CD4-positive, alpha-beta memory T cell (primary cell): ENCODE measurements at places on chromosomes 2 and 18.

DNA sequence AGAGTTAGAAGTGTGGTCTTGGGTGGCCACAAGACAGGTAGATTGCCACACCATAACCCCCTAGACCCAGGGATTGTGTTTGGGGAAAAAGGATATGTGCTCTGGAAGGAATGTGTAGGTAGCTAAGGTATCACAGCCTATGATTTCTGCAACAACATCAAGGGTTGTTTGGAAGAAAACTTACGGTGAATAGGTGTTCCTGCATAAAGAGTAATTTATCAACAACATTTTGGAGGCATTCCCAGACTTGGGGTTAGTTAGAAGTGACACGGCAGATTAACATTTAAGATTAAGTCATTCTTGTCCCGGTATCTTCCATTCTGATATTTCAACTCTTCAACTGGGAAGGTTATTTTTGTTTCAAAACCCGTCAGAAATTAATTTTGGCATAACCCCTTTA lies 65.5 kb downstream of the SPP2 start:
- DNase-seq = no peak

DNA sequence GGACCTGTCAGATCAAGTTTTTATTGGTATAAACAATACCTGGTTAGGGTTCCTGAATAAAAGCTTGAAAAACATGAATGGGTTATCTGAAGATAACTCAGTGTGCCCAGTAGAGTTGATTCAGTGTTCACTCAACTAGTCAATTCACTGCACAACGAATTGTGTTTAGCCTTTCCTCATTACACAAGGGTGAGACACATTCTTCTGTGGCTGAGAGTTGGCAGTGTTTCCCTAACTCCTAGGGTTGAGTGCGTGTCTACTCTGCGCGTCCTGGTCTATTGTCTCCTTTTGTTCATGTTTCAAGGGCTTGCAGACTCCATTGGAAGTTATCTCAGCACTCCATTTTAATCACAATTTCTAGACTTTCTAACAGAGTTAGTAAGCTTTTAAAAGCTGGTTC lies 32.8 kb upstream of the TMEM178A start:
- DNase-seq = no peak

DNA sequence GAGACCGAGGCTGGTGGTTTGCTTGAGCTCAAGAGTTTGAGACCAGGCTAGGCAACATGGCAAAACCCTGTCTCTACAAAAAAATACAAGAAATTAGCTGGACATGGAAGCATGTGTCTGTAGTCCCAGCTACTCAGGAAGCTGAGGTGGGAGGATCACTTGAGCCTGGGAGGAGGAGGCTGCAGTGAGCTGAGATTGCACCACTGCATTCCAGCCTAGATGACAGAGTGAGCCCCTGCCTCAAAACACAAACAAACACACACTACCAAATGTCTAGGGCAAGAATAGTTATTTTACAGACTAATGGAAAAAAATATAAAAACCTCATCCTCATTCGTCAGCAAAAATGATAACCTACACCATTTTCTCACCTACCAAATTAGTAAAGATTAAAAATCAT lies 15.3 kb downstream of the BUB1 start:
- no peak for DNase-seq

DNA sequence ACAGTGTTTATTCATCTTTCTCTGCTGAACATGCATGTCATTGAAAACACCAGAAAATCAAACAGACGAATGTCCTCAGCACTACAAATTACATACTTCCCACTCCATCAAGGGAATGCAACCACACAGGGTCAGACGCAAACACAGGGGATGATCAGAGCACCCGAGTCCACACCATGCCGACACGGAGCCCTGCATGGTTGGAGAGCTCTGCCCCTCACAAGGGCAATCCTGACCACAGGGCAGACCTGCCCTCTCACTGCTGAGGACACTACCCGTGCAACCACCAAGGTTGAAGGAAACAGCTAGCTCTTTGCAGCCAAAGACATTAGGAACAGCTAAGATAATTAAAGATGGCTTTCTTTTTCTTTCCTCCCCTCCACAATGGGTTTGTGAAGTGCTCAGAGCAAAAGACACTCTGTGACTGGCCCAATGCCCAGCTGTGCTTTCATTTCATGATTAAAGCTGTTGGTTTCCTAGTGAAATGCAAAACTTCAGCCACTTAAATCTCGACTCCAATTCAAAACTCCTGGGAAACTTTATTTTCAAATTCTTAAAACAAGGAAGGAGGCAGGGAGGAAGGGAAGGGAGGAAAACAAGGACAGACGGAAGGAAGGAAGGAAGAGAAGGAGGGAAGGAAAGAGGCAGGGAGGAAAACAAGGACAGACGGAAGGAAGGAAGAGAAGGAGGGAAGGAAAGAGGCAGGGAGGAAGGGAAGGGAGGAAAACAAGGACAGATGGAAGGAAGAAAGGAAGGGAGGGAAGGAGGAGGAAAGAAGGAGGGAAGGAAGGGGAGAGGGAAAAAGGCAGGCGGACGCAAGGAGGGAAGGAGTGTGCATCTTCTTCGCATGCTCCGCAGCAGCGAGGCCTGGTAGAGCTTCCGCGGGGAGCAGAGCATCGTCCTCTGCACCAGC lies 65.8 kb downstream of the NDUFA10 start:
- no peak for DNase-seq

DNA sequence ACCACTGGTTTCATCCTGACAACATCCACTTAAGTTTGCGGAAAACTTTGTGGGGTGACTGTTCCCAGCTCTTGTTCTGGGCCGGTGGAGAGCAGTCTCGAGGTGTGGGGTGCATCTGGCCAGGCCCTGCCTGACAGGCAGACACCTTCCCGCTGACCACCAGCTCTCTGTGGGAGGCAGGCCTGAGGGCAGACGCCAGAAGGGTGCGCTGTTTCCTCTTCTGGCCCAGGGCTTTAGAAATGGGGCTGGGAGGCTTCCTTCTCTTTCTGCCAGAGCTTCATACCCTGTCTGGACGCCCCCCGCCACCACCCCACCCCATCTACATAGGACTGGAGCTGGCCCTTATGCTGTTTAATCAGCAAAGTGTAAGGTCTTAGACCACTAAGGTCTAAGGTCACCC lies 263.8 kb downstream of the LOXHD1 start:
- DNase-seq = no peak

DNA sequence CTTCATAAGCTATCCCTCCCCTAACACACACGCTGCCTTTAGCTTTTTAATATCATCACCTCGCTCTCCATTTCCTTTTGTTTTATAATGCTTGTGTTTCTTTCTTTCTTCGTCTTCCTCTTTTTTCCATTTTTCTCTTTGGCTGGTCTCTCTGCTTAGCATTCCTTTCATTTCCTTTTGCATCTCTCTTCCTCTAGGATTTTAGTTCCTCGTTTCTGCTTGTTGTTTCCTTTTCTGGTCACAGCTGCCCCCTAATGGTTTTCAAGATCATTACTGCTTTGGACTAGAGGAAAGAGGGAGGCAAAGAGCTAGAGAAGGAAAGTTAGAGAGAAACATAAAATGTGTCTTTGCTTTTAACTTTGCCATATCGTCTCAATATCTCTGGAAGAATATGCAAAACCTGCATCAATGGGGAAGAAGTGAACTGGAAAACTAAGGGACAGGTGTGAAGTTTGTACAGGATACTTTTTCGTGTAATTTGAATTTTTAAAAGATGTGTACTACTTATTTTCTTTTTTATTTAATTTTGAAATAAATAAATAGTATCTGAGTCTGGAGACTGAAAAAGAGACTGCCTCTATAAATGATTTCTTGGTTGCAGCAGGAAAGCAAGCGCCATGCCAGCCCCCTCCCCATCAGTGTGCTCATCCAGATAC lies 6.3 kb upstream of the NRP2 start:
- no peak for DNase-seq

DNA sequence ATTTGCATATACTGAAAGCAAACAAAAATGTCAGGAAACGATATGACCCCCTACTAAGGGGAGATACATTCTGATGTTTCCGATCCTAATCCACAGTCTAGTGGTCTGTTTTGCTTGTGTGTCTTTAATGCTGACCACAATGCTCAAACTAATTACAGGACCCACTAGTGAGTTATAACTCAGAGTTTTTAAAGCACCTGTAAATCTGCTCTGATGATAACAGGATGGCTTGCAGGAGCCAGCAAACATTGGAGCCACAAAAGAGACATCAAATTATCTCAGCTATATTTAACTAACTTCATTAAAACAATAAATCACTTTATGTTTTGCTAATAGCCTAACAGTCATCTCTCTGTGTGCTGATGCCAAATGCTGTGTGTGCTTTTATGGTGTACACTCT lies 300.3 kb downstream of the NBAS start:
- no peak for DNase-seq

DNA sequence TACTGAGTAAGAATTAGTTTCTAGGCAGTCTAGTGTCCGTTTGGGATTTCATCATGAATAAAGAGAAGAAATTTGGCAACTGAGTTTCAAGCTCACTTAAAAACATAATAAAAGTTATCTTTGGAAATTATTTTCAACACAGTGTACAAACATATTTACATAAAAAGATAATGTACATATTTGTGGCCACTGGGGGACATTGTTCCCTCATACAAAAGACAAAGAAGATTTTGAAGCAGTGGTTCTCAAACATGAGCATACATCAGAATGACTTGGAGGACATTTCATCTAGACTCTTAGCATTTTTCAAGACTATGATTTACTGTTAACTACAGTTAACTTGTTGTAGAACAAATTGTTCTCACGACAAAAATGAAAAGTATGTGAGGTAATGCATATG lies 15.7 kb upstream of the TTC21B start:
- no peak for DNase-seq

DNA sequence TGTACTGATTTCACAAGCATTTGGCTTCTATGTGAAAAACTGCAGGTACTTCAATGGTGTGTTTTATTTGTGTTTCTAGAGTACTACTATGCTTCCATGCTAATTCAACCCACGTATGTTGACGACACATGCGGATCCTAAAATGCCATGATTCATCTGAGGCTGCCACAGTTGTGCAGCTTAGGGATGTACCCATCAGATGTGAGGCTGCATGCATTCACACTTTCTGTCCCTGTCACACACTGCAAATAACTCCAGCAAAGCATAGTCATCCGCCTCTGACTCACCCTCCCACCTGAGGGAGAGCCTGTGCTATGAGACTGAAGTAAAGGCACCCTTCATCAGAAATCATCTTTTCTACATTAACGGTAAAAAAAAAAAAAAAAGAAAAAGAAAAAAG lies 22.1 kb upstream of the SERTAD2 start:
- DNase-seq = no peak

DNA sequence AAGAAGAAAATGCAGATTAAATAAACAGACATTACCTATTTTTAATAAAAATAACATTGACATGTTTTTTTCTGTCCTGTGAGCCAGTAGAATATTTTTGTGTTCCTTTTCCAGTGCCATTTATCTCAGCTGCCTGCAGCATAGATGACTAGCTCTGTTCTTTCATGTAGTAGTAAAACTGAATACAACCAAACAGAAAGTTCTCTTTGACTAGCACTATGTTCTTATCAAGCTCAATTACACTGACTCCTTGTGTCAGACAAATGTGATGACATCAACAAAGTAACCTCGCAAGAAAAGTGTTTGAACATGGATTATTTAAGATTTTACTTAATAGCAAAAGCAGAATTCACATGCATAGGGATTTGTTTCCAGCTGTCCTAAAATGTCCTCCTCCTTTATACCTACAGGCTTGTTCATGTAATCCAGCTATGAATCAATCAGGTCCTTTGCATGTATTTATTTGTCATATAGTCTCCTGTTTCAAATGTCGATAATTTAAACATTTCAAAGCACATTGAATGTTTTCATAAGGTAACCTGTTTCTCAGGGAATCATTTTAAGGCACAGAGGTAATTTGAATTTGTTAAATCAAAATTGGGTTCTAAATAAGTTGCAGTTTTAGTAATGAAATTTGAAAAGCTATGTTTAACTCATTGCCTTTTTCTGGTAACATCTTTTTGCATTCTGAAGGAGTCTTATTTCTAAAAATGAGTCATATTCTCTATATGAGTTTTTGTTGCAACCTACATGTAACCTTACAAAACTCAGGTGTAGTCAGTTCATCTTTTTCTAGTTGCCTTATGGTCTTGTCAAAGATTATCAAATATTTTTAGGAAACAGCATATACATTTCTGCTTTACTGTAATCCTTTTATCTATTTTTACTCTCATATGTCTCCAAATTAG lies 215.3 kb upstream of the GULP1 start:
- DNase-seq = no peak

GRCh38 chr2:178807227-178808008 lies at the start of gene TTN:
Gene TTN (minus strand): TSS chr2:178807423. CDS start chr2:178804642, 2,781 bp downstream.
- no peak for DNase-seq

GRCh38 chr2:113116100-113116958 lies 11.1 kb upstream of the IL1RN start:
- no peak for DNase-seq

DNA sequence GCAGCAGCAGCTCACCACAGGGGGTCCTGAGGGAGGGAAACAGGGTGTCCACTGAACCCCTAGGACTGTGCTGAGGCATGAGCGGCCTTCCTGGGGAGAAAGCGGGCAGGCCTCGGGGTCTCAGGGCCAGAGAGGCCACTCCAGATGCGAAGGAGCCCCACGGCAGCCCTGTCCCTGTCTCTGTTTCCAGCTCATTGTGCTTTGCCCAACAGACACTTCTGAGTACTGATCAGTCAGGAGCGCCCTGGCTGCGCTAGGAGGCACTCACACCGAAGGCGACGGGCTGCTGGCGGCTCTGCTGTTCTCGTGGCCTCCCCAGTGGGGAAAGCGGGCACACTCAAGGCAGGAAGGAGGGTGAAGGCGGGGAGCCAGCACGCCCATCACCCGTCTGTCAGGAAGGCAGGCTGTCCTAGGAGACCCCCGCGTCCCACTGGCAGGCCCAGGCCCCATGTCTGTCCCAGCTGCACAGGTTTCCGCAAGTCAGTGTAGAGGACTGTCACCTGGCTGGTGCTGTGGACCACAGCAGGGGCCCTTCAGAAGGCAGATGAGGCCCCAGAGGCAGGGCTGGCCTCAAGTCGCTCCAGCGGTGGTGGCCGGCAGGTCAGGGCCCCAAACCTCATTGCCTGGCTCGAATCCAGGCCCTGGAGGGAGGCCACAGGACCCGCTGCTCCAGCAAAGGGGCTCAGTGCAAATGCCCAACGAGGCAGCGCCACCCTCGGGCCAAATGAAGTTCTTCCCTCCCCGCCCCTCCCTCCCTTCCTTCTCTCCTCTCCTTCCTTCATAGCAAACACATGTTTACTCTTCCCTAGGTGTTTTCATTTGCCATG lies 6.8 kb downstream of the ESPNL start:
- DNase-seq = no peak

- no peak for DNase-seq
Observed at GRCh38 chr2:111111101-111111755, 9.5 kb upstream of the BCL2L11 start.

GRCh38 chr18:47935321-47936055 lies 5.0 kb upstream of the SMAD2 start:
- DNase-seq = no peak

GRCh38 chr2:153971855-153972254 lies 100.1 kb downstream of the GALNT13 start:
- no peak for DNase-seq
